ENCODE measurements at places on chromosomes 6 and 20. TPM values are rescaled to one million over a fixed set of nuclear protein-coding genes. Genes with fewer than 3 reads are reported as not detected.

ENPP4 gene
- total RNA-seq: 0.34 TPM

DNA sequence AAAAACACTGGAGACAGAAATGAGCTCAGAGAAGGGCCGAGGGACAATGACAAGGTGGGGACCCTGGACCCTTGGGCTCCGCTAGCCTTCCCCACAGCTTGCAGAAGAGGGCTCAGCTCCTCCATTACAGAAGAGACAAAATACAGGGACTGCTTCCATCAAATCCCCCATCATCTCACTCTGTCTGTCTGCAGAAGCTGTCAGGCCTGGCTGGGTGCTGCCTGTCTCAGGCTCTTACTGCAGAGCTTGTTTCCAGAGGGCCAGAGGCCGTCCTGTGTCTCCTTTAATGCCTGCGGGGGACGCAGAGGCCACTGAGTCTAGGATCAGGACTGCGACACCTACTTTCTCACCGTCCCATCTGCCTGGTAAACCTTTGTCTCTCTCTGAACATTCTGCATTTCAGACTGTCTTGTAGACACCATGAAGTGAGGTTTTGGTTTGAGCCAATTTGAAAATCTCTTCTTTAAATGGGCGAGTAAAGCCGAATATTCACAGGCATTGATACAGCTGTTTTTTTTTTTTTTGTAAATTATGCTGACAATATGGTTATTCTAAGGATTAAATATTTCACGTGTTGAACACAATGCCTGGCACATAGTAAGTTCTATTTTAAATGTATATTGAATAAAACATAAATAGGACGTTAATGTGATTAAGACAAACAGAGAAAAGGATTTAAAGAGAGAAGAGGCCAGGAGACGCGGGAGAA is 28.3 kb downstream of the RNASET2 start:
- no peak for DNase-seq

IYD gene
- total RNA-seq: 0.46 TPM

DNA sequence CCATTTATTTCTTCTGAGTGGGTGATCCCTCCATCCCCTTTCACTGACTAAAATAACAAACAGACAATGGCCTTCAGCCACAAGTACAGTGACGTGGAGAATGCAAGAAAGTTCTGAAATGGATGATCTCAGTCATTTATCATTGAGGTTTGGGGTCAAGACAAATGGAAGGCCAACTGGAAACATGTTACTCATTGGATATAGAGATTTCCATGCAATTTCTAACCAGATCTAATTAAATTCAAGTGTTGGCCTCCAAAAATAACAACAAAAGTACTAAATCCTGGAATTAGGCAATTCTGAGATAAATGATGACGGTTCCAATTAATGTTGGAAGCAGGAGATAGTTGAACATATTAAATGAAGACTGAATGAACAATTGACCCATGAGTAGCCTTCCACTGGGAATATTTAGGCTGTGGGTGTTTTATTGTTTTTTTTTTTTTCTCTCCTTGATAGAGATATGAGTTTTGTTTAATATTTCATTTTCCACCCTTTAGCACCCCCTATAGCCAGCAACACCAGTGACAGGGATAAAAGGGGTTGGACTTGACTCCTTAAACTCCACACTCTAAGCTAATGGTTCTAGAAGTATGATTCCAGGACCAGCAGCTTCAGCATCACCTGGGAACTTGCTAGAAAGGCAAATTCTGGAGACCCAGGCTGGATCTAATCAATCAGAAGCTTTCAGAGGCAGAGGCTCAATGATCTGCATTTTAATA is 112.8 kb downstream of the BCAS1 start:
- DNase-seq: no peak

GRCh38 chr6:27419363-27419762 is 30.8 kb downstream of the ZNF391 start:
- no peak for DNase-seq

GLP1R gene
- not detected for total RNA-seq

DNA sequence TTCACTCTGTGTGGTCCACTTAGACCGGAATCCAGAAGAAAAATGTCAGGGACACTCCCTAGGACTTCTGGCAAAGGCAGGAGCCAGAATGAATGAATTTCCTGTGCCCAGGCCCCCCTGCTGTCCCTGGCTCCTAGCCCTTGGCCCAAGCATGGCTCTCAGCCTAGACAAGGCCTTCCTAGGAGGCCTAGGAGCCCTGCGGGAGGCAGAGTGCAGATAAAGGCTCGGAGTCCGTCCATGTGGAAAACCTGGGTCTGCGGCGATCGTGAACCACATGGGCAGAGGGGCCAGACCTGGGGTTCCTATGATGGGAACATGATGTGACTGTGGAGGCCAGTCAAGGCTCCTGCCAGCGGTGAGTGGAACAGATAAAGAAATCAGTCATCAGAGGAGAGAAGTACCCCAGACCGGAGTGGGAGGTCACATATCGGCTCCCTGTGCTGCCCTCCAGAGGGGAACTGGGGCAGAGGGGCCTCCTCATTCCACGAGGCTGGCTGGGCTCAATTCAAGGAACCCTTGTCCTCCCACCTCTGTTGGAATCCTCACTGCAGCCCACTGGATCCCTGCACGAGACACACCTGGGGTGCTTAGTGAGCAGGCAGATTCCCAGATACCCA is 5.9 kb upstream of the VSTM2L start:
- no peak for DNase-seq

DNA sequence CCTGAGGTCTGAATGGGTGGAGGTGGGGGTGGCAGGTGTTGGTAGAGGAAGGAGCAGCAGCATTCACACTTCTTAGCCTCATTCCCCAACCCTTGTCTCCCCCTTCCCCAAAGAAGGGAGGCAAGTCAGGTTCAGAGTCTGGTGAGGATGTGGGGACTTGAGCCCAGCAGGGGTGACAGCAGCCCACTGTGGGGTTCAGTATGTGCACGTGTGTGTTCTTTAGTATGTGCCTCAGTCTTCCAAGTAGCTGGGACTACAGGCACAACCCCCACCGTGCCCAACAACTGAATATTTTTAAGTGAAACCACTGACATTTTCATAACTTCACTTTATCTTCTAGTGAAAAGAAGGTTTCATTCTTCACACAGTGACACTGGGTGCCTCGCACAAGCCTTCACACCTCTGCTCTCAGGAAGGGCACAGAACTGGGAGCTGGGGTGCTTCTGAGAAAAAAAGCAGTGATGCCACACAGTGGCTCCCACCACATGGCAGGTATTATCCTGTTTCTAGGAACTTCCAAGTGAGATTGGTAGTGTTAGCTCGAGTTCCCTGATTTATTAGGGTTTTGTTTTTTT is 33.4 kb upstream of the PRELID3B start:
- no peak for DNase-seq

MRAP2 gene
- 3.5 TPM for total RNA-seq

GRCh38 chr6:44000164-44000842 is 126.9 kb downstream of the MRPL14 start:
- no peak for DNase-seq
